LoVo (cell line): ENCODE measurements at places on chromosomes 3 and 15.

DNA sequence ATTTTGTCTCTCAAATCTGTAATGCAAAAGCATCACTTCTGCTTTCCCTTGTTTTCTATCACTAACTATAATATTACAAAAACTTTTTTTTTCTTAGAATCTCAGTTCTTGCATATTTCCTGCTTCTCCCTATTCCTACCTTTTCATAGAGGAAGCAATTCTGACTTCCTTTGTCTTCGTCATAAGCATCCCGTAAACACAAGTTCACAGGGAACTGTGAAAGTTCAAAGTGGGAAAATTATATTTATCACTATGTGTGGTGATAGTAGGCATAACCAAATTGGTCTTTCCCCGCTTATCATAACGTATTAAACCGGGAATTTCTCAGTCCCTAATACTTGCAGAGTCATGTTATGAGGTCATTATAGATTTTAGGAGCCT lies 22.3 kb downstream of the CD200 start:
- no peak for DNase-seq

- no peak for DNase-seq
These were observed 55.9 kb downstream of the VGLL4 start for GRCh38 chr3:11587766-11588165.

DNA sequence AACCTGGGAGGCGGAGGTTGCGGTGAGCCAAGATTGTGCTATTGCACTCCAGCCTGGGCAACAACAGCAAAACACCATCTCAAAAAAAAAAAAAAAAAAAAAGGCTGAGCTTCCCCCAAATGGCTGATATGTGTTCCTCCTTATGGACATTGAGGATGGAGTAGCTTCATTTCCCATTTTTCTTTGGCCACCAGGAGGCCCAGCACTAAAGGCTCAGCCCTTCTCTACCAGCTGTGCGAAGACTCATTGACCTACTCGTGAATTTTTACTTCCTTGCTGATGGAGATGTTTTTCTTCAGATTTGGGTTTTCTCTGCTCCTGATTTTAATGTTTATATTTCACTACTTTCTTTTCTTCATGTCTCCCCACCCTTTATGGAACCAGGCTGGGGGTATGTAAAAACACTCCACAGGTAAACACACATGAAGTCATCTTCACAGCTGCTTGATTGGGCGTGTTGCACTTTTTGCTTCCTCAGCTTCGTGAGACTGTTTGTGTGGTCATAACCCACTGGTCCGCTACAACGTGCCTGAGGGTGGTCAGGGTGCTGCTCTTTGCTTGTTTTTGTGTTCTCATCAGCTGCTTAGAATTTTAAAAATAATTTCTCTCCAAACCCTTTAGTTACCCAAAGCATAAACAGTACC lies 13.5 kb downstream of the SEMA4B start:
- peak; percentile 29 for DNase-seq

DNA sequence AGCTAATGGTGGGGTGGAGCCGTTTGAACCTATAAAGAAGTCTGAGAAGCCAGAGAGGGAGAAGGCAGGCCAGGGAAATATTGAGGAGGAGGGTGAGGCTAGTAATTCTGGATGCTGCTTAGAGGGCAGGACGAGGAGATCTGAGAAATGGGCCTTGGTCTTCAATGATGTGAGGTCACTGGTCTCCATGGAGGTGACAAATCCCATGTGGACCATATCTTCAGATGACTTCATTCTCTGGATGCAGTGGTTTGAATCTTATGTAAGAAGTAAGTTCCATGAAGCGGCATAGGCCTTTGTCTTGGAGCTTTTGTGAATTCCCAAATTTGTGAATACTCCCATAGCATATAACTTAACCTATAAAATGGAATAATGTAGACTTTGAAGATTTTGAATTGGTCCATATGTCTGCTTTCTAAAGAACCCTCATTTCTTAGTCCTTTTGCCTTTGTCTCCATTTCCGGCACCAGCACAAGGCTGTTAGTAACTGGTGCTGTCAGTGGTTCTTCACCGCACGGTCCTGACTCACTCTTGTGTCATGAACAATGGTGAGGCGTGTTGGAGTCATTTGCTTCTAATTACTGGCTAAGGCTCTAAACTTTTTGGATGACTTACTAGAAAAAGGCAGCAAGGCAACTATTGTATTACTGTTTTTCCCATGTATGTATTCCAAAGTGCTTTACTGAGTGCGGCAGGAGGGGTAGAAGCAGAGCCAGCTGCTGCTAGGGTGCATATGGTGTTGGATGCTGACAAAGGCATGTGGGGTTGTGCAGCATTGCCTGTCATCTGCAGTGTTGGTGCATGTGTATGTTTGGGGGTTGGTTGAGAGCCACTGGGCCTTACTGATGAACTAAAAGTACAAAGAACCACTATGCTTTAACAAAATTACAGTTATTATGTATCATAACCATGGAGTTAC lies 279.3 kb upstream of the C2CD4B start:
- no peak for DNase-seq

DNA sequence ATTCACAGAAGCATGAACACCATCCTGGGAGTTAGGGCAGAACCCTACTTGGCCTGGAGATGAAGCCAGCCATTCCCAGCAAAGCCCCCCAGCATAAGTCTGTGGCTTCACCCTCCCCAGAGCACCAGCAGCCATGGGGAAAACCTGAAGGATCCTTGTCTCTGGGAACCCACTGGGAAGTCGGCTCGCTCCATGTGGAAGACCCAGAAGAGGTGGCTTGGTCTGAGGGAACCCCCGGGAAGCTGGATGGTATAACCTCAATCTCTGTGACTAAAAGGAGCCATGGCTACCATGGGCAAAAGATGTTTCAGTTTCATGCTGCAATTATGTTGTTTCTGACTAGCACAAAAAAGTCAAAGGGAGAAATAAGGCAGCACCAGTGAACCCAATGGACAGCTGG lies 11.8 kb upstream of the RPUSD3 start:
- DNase-seq, result no peak

DNA sequence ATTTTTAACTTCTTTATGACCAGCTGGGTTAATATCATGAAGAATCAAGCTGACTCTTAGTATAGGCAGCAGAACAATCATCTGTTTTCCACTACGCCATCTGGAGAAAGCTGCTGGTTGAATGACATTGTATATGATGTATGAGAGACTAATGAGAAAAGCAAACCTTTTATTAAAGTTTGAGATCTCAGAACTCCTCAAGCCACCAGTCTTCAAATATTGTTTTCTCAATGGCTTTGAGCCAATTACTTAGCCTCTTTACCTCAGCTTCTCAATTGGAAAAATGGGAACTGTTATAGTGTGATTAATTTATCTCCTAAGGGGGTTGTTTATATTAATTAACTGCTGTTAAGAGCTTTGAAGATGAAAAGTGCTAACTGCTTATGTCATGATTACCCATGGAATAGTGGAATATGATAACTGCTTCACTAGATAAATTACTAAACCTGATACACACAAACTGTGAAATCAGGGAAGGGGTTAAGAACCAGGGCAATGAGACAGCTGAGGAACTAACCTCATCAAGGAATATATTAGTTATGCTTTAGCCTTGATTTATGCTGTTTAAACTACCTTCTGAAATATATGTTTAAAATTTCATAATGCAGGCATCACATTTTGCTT lies 330.1 kb downstream of the SOX2 start:
- no peak for DNase-seq

- DNase-seq, result no peak
These were observed 22.9 kb upstream of the DCLK3 start for GRCh38 chr3:36786921-36787890.

GRCh38 chr3:54940971-54941370 lies 13.1 kb upstream of the LRTM1 start:
- no peak for DNase-seq

DNA sequence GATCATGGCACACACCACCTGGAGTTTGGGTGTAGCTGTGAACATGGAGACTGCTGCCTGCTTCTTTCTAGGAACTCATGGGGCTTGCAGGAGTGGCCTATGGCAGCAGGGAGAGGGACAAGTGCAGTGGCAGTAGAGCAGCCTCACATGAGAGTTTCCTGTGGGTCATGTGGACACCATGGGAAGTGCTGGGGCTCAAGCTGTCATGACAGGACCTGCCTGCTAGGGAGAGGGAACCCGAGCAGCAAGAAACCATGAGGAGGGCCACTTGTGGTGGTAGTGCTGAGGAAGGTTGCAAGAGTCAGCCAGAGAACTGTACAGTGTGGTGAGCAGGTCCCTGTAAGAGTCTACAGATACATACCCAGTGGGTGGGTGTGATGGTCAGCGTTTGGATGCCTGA lies 73.8 kb upstream of the MRPS22 start:
- no peak for DNase-seq

DNA sequence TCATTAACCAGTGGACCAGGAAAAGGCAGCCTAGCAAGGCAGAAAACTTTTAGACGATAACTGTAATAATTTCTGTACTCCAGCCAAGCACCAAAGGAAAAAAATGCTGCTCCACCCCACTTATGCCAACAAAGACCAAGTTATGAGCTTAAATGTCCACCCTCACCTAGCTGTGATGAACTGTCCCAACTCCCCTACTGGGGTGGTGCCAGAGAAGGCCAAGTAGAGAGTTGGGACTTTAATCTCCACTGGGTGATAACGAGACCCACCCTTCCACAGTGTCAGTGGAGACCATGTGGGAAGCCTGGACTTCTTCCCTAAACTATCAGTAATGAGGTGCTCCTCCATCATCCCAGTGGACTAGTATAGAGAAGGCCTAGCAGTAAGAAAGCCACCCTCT lies 33.8 kb upstream of the COPB2 start:
- no peak for DNase-seq

DNA sequence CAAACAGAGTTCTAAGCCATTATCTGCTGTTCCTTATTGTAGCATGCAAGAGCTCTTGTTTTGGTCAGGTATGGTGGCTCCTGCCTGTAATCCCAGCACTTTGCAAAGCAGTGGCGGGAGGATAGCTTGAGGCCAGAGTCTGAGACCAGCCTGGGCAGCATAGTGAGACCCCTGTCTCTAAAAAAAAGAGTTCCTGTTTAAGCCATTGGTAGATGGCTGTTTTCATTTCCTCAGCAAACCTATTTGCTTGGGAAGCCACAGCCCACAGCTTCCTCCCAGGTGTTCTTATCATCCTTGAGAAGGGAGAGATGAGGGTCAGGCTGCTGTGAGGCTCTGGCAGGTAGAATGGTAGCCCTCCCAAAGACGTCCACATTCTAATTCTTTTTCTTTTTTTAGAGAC lies 24.4 kb upstream of the FAM81A start:
- no peak for DNase-seq

- DNase-seq, result no peak
These were observed 34.2 kb downstream of the BDH1 start for GRCh38 chr3:197521277-197522182.

GRCh38 chr3:124762661-124763011 lies 32.4 kb downstream of the UMPS start:
- DNase-seq, result no peak

- DNase-seq, result peak; percentile 38
These were observed 40.9 kb downstream of the CBLB start for GRCh38 chr3:105827959-105828358.

GRCh38 chr3:14801031-14801430 lies 17.7 kb upstream of the FGD5 start:
- DNase-seq, result no peak

GRCh38 chr3:167361306-167361705 lies 18.8 kb downstream of the ZBBX start:
- DNase-seq, result no peak

DNA sequence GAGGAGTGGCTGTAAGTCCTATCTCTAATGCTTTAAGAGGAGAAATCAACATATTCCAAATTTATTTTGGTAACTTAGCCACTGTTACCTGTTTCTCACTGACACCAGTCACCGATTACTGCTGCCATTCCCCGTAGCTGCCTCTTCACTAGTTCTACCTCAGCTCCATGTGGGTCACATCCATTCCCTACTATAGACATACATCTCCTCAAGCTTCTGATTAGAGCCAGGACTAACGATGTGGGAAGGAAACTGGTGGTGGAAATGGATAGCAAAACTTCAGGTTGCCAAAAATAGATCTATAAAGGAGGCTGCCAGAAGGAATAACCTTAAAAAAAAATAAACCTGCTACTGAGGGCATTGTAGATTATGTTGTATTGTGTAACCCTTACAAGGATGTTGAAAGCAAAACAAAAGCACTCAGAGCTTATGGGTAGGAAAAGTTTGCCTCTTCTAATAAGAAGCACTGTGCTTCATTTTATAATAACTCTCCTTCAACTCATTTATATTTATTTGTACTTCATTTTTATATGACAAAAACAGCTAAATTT lies 56.0 kb downstream of the KAT2B start:
- DNase-seq, result no peak

DNA sequence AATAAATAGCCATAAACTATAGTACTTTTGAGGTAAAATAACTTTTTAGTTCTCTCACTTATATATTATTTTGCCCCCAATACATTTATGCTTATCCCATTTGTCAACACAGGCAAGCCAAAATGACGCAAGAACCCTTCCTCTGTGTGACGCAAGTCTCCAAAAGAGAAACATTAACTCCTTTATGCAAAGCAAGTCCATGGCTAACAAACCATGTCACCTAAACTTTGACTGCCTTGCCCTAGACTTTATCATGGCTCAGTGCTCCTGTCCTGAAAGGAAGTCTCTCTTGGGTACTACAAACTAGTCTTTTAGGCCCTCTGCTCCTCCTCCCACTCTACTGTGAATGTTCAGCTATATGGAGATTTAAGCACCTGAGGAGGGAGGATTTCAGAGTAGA lies 230.5 kb downstream of the UNC13C start:
- DNase-seq, result no peak

DNA sequence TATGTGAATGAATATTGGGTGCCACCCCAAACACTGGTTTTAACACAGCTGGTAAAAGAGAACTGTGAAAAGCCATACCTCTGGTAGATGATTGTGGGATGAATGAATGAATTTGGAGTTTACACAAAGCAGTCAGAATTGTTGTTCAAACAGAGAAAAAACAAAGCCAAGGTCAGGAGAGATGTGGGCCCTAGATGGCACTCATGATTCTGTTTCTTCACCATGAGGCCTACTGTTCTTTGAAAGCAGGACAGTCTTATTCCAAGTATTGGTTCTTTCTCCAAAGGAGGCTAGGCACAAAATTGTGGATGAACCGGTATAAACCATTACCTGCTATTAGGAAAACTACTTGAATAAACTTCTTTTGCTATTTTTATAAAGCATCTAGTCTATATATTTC lies 97.6 kb downstream of the SAMMSON start:
- DNase-seq, result no peak

DNA sequence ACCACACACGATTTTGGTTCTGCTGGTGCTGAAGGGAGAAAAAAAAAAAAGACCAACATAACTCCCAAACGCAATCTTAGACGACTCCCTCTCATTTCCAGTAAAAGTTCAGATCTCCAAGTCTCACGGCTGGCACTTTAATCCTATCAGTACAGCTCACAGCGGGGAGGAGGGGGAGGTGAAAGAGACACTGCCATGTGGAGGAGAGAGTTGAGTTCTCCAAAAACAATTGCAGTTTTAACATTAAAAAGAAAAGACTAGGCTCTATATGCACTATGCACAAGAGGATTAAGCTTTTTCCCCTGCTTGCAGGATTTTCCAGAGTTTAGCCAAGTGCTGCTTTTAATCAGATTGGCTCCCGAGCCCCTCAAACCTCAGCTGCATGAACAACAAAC lies 16.8 kb downstream of the BMF start:
- no peak for DNase-seq

- DNase-seq, result no peak
These were observed 515.1 kb downstream of the GABRG3 start for GRCh38 chr15:27486051-27486450.

GRCh38 chr15:52005748-52006701 lies 13.0 kb upstream of the MAPK6 start:
- DNase-seq, result no peak

- DNase-seq, result no peak
These were observed 417.5 kb downstream of the TUSC7 start for GRCh38 chr3:117126946-117127546.

- DNase-seq, result no peak
These were observed 308.8 kb upstream of the NR2E3 start for GRCh38 chr15:71501344-71502076.

GRCh38 chr3:119293871-119294695 lies at the start of gene ARHGAP31:
Gene ARHGAP31, plus strand, starts transcription at chr3:119294383. Its CDS starts 522 bp downstream, at chr3:119294905.
- peak; percentile 54 for DNase-seq
